Lung (tissue), 17 donors: ENCODE measurements at places on chromosomes 3 and 15. TPM values are rescaled to one million over a fixed set of nuclear protein-coding genes. Genes with fewer than 3 reads are reported as not detected.

STRC gene
- total RNA-seq: 1.0 TPM

DNA sequence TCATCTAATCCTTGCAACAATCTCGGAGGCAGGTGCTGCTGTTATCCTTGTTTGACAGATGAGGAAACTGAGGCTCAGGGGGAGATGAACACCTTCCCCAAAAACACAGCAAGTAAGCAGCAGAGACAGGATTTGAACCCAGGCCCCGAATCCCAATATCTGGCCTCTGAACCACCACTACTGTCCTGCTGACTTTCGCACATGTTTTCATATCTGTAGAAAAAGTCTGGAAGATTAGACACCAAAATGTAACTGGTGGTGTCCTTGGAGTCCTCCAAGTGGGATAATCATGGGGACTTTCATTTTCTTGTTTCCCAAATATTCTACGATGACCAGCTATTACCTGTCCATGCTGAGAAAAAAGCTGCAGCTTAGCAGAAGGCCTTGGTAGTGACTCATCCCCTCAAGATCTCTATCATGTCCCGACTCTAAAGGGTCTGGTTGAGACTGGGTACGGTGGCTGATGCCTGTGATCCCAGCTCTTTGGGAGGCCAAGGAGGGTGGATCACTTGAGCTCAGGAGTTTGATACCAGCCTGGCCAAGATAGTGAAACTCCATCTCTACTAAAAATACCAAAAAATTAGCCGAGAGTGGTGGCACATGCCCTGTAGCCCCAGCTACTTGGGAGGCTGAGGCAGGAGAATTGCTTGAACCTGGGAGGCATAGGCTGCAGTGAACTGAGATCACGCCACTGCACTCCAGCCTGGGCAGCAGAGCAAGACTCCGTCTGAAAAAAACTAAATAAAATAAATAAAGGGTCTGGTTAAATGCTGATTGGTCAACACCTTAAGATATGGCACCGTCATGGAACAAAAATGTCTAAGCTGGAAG lies 8.6 kb downstream of the IRAK2 start:
- H3K36me3 ChIP-seq: no peaks in the 10 kb centered on the region
- no peaks in the 10 kb centered on the region for H3K4me1 ChIP-seq
- H3K27ac ChIP-seq: no peak overlapping the region

WDR93 gene
- total RNA-seq: 3.8 TPM

HDC gene
- 8.6 TPM for total RNA-seq

GRCh38 chr15:93826293-93826692 lies 405.1 kb upstream of the MCTP2 start:
- H3K4me3 ChIP-seq: no peak overlapping the region
- no peak for DNase-seq
- no peak overlapping the region for H3K27ac ChIP-seq

- no peaks in the 10 kb centered on the region for H3K36me3 ChIP-seq
- no peak for DNase-seq
- no peaks in the 10 kb centered on the region for H3K27me3 ChIP-seq
- no peak overlapping the region for H3K27ac ChIP-seq
- H3K4me1 ChIP-seq: peaks cover 5% of the 10 kb centered on the region
- H3K4me3 ChIP-seq: no peak overlapping the region
These were observed 49.9 kb downstream of the FNDC3B start for GRCh38 chr3:172089250-172089649.

DNA sequence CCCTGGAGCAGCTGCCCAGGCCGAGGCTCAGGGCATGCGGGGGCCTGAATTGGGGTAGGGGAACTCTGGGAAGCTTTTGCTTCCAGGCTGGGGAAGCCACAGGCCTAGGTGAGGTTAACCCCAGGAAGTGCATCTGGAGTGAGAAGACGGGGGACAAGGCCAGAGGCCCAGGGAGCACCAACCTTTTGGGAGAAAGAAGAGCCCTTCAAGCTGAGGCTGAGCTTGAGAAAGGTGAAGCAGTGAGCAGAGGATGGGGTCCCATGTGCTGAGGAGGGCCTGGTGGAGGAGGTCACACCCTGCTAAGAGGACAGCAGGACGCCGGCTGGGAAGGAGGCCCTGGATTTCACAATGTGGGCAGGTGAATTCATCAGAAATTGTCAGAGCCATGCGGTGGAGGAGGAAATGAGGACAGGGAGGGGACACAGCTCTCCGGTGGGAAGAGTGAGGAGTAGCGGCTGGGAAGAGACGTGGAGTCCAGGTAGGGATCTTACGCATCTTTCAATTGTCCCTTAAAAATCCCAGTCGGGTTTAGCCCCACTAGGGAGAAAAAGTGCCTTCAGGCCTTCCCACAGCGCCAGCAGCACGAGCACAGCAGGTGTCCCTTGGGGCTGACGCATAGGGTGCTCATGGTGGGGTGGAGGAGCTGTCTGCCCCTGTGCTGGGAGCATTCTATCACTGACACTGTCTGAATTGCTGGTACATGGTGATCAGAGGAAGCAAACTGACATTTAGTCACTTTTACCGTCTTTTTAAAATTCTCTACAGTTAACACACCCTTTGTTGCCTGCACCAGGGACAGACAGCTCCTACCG lies 50.9 kb downstream of the HCN4 start:
- H3K27me3 ChIP-seq: no peaks in the 10 kb centered on the region
- H3K4me3 ChIP-seq: no peak overlapping the region
- H3K27ac ChIP-seq: no peak overlapping the region
- no peak for DNase-seq

ERC2 gene
- total RNA-seq: 1.2 TPM

DNA sequence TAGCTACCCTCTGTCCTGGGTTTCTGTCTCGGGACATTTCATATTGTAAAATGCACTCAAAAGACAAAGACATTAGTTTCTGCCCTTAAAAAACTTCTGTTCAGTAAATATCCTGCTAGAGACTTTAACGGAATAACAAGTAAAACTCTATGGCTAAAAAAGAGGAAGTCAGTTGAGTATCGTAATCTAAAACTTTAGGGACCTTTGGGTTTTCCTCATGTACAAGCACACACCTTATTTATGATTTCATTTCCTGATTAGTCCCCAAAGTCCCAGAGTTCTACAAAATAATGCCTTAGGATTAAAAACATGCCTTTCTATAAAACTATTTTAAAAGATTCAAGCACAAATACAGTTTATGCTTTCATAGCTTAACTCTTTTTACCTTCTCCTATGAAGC lies 585.9 kb downstream of the UNC13C start:
- H3K27me3 ChIP-seq: no peaks in the 10 kb centered on the region
- no peak overlapping the region for H3K27ac ChIP-seq
- H3K4me3 ChIP-seq: no peak overlapping the region
- no peaks in the 10 kb centered on the region for H3K36me3 ChIP-seq
- DNase-seq: no peak
- no peaks in the 10 kb centered on the region for H3K4me1 ChIP-seq

GRCh38 chr3:124351430-124352148 lies 359.7 kb upstream of the ROPN1 start:
- no peaks in the 10 kb centered on the region for H3K36me3 ChIP-seq
- H3K4me1 ChIP-seq: peaks cover 7% of the 10 kb centered on the region
- H3K27me3 ChIP-seq: no peaks in the 10 kb centered on the region
- H3K27ac ChIP-seq: no peak overlapping the region

SSR3 gene
- total RNA-seq: 209 TPM

FRMD5 gene
- 0.83 TPM for total RNA-seq

SLC22A13 gene
- not detected for total RNA-seq

- H3K4me3 ChIP-seq: no peak overlapping the region
- H3K27ac ChIP-seq: peak overlapping the region; percentile 58
- peaks cover 34% of the 10 kb centered on the region for H3K36me3 ChIP-seq
- H3K27me3 ChIP-seq: no peaks in the 10 kb centered on the region
- peak; percentile 68 for DNase-seq
- H3K4me1 ChIP-seq: peaks cover 10% of the 10 kb centered on the region
These were observed 60.3 kb downstream of the RGMA start for GRCh38 chr15:93028632-93029213.

- peak; percentile 74 for DNase-seq
- H3K4me3 ChIP-seq: no peak overlapping the region
- H3K36me3 ChIP-seq: peaks cover 8% of the 10 kb centered on the region
- no peaks in the 10 kb centered on the region for H3K27me3 ChIP-seq
These were observed 23.5 kb downstream of the TSEN2 start for GRCh38 chr3:12507591-12508281.

TGM5 gene
- total RNA-seq: not detected

AADAC gene
- total RNA-seq: 9.2 TPM

KNG1 gene
- 0.23 TPM for total RNA-seq

SI gene
- not detected for total RNA-seq

- H3K27ac ChIP-seq: no peak overlapping the region
- peaks cover 20% of the 10 kb centered on the region for H3K4me1 ChIP-seq
- H3K4me3 ChIP-seq: no peak overlapping the region
These were observed 617.5 kb downstream of the RBMS3 start for GRCh38 chr3:29898171-29898965.

TMC3 gene
- total RNA-seq: 0.03 TPM

DNA sequence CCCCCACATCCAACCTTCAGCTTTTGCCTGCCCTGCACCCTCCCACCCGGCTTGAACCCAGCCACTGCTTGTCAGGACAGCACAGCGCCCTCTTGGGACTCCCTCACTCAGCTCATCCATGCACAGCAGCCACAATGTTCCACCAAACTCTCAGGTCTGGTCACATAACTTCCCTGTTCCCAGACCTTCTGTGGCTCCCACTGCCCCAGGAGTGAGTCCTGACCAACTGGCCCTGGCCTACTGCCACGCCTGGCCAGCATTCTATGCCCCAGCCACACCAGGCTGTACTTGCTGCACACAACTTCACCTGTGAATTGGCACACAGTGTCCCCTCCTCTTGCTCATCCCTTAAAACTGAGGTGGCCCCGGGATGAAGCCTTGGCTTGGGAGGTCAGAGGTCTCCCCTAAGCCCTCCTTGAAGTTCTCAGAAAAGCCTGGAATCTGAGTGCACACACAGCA lies 21.0 kb downstream of the PLXNB1 start:
- H3K4me1 ChIP-seq: no peaks in the 10 kb centered on the region
- H3K27me3 ChIP-seq: no peaks in the 10 kb centered on the region
- no peak for DNase-seq
- H3K36me3 ChIP-seq: peaks cover 29% of the 10 kb centered on the region
- H3K4me3 ChIP-seq: no peak overlapping the region

PRSS50 gene
- 0.46 TPM for total RNA-seq

DNA sequence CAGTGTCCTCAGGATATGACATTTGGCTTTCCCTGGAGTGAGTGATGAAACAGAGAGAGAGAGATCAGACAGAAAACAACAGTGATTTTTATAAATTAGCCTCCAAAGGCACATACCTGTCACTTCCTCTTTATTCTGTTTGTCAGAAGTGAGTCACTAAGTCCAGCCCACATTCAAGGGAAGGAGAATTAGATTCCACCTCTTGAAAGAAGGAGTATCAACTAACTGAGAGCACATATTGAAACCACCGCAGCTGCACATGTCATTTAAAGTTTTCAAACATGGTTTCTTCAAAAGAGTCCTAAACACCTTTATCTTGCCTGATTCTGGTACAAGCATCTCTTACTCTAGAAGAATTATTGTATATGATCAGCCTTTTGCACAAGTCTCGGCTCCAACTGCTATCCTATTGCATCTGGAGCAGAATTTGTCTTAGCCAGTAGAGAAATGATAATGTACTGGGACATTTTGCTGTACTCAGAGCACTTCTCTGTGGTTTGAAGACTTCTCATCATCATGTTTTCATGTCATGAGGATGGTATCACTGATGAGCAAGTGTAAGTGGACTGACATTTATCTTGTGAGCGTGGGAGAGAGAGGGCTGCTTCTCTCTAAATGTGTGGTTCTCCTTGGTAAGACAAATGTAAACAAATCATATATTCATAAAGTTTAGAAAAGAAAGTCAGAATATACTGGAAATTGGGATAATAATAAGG lies 338.9 kb upstream of the CFAP20DC start:
- no peak overlapping the region for H3K27ac ChIP-seq
- no peaks in the 10 kb centered on the region for H3K36me3 ChIP-seq
- no peak for DNase-seq
